ENCODE measurements at places on chromosomes 6 and 20. TPM values are rescaled to one million over a fixed set of nuclear protein-coding genes. Genes with fewer than 3 reads are reported as not detected.

DNA sequence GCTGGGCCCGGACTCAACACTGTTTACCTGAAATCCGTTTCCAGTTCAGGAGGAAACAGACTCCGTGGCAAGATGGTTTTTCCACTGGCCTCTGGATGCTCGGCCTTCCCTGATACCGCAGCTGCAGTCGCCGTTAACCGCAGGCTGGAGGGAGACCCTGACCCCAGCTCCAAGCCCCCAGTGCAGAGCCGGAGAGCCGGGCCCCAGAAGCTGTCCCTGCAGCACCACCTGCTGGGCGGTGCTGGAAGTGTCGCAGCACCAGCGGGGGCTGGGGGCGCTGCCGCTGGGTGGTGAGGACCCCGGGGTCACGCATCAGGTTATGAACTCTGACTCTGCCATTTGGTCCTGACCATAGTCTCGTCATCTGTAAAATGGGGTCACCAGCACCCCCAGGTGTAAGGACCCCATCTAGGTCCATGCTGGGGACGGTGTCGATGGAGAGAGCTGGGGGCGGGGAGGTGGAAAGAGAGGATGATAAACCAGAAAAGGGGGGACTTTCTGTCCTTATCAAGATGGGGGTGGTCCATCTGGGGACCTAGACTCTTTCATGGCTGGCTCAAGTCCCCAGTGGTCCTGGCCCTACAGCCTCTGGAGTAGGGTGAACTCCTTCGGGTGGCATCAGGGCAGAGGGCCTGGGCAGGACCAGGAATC lies 20.8 kb upstream of the CHRNA4 start:
- DNase-seq, result no peak

DNA sequence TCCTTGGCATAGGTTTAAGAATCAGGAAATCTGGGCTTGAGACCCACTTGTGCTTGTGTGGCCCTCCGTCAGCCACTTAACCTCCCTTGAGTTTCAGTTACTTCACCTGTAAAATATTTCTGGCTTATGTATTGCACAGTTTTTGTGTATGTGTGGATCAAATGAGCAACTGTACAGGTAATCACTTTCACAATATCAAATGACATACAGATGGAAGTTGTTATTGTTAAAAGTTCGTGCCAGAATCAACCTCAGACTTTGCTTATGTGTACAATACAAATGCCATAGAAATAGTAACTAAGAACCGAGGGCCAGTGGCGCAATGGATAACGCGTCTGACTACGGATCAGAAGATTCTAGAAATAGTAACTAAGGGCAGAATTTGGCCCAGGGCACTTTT lies 65.6 kb upstream of the KIF13A start:
- DNase-seq, result no peak

GRCh38 chr6:63471654-63472053 lies 100.6 kb upstream of the LOC128125822 start:
- no peak for DNase-seq

DNA sequence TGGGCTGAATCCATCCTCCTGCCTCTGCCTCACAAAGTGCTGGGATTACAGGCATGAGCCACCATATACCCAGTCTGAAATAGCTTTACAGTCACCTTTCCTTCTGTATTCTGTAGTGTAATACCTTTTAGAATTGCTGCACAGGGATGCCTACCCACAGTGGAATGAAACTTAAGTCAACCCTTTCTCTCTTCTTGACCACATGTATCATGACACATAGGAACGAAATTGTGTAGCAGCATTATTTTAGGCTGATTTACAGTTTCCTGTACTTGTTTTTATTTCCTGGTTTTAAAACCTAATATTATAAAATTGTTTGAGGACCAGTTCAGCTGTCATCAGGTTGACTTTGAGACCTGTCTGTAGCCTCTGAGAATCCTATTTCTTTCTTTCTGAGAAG lies 297.8 kb downstream of the ZFAND3 start:
- no peak for DNase-seq

- no peak for DNase-seq
Observed at GRCh38 chr20:914727-915498, 1.2 kb downstream of the ANGPT4 start.

- no peak for DNase-seq
Observed at GRCh38 chr6:16683641-16684194, 77.5 kb downstream of the ATXN1 start.

GRCh38 chr6:35724471-35724870 lies 12.4 kb upstream of the ARMC12 start:
- DNase-seq, result no peak

DNA sequence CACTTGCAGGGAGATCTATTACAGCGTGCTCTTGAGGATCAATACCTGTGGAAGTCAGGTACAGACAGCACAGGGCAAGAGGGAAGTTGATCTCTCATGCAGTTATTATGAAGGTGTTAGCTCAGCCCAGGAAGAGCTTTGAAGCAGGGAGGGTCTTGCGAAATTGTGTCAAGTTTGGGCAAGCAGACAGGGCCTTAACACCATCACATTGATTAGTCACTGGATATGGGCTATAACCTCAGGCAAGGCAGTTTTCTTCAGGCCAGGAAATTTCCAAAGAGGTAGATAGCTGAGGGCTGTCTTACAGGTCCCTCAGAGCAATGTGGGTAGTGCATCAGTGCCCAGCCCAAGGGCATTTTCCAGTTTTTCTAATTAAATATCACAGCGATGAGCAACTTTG lies 643.8 kb downstream of the DHX35 start:
- no peak for DNase-seq

DNA sequence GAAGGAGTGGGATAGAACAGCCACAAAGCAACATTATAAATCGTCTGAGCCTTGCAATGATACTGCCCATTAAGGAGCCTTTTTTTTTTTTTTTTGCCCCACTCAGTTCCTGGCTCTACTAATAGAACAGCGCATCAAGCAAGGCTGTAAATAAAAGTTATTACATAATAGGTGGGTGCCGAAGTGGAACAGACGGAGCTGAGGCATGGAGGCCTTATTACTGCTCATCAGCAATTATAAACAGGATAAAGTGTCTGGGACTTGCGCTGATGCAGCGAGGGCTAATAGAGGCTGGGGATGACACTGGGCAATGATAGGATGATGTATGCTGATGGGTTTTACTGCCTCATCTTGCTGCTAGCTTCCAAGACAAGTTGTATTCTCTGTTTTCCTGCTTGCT lies 272.1 kb downstream of the ZFAND3 start:
- DNase-seq, result no peak

DNA sequence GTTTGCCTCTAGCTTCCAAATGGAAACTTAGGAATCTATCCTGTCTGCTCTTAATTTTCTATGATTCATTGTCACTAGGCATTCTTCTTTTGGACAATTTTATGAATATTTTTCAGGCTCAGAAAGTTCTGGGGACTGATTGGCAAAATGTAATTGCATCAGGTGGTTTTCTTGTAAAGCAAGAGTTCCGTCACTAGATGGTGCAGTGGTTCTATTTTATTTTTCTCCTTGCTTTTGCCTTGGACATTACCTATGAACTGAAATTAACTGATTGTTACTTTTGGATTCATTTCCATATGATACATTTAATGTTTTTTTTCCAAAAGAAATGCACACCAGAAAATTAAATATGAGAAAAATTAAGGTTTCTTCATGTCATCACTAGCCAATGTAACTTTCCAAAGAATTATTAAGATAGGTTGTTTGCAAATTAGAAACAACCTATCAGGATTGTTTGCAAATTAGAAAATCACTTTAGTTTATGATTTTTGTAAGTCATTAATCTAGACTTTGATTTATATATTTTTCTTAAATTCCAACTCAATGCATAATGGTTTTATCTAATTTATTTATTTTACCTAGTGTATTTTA lies 48.0 kb downstream of the TMEM170B start:
- DNase-seq, result no peak

DNA sequence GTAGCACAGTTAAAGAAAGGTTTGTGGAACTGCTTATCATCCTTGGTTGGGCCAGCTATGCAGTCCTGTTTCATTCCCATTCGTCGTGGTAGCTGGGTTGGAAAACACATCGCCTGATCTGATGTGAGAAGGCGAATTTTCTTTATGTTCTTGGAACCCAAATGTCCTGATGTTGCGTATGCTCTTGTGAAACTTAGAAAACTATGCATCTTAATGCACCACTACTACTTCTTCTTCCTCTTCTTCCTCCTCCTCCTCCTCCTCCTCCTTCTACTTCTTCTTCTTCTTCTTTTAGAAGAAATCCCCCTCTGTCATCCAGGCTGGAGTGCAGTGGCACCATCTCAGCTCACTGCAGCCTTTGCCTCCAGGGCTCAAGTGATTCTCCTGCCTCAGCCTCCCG lies 381.6 kb downstream of the UTRN start:
- no peak for DNase-seq

DNA sequence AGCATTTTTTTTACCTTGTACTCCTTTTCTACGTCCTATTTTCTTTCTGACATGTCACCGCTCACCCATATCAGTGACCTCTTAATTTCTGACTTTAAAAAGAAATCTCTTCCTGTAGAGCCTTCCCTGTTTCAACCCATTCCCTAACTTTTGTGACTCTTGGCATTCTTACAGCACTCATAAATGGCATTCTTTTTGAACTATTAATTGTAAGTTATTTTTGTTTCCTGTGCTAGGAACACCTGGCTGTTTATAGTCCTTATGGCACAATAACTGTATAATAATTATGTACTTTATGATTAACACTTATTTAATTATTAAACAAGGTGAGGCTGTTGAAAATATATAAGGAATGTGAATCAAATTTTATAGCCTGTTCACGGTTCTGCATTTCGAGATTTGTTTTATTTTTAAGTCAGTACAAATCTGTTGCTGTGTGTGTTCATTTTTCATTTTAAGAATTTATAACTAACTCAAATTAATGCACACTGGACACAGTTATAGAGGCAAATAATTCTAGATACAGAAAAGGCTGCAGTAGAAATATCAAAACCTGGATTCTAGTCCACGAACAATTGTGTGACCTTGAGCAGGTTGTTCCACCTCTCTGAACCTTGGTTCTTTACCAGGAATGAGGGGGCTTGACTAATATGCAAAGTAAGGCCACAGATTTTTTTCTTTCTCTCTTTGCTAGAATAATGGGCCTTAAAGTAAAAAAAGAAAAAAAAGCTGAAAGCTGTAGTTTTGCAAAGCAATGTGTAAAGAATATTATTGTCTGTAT lies 1.5 kb downstream of the KIZ start:
- DNase-seq, result no peak

Gene TFAP2A
- 26.6 TPM for total RNA-seq

Gene MUC21
- not detected for total RNA-seq

Gene POPDC3
- total RNA-seq, result 3.4 TPM

Measured in chondrocyte (in vitro differentiated cells).